Large intestine (tissue), 12 donors: ENCODE measurements at places on chromosomes 13 and 19. TPM values are rescaled to one million over a fixed set of nuclear protein-coding genes. Genes with fewer than 3 reads are reported as not detected.

Gene NKG7
- 12.4 TPM for polyA plus RNA-seq

Gene NXNL1
- polyA plus RNA-seq, result not detected

Gene ZNF429
- 21.7 TPM for polyA plus RNA-seq

Gene TSHZ3
- 6.2 TPM for polyA plus RNA-seq

Gene SERPINE3
- 0.66 TPM for polyA plus RNA-seq

Gene NKPD1
- 0.15 TPM for polyA plus RNA-seq

Gene GPR12
- 0.97 TPM for polyA plus RNA-seq

Gene ARHGAP45
- 14.0 TPM for polyA plus RNA-seq

Gene NTF4
- polyA plus RNA-seq, result 0.16 TPM

Gene TSKS
- 0.15 TPM for polyA plus RNA-seq

Gene EMP3
- polyA plus RNA-seq, result 43.6 TPM

Gene ZNF497
- polyA plus RNA-seq, result 2.1 TPM

Gene DACT3
- polyA plus RNA-seq, result 13.7 TPM

Gene ZNF83
- 90.2 TPM for polyA plus RNA-seq

Gene KLF1
- polyA plus RNA-seq, result 0.79 TPM

Gene OR7C1
- polyA plus RNA-seq, result 0.03 TPM

Gene ZSWIM9
- 6.7 TPM for polyA plus RNA-seq

Gene KIR2DL3
- polyA plus RNA-seq, result 0.27 TPM

Gene ZNF93
- 6.8 TPM for polyA plus RNA-seq

Gene VSTM2B
- 8.3 TPM for polyA plus RNA-seq

Gene SOX1
- polyA plus RNA-seq, result 0.06 TPM

Gene USE1
- 31.8 TPM for polyA plus RNA-seq

Gene LGALS7B
- polyA plus RNA-seq, result 3.6 TPM

Gene COX6B2
- polyA plus RNA-seq, result 1.3 TPM

Gene DKKL1
- 0.91 TPM for polyA plus RNA-seq

Gene ZNF468
- polyA plus RNA-seq, result 37.2 TPM

Gene RAB8A
- 74.1 TPM for polyA plus RNA-seq

Gene SRRM5
- 1.5 TPM for polyA plus RNA-seq

Gene CDK8
- 30.1 TPM for polyA plus RNA-seq

Gene TNNI3
- 0.88 TPM for polyA plus RNA-seq

Gene ASPDH
- polyA plus RNA-seq, result 4.4 TPM

Gene ARL11
- 1.3 TPM for polyA plus RNA-seq

Gene BLVRB
- polyA plus RNA-seq, result 90.8 TPM

Gene ATG4D
- polyA plus RNA-seq, result 30.0 TPM

Gene ABCA7
- 5.7 TPM for polyA plus RNA-seq

Gene GPR4
- 0.66 TPM for polyA plus RNA-seq

Gene FOSB
- 250 TPM for polyA plus RNA-seq

Gene CPB2
- 0.10 TPM for polyA plus RNA-seq

Gene POLRMT
- 62.1 TPM for polyA plus RNA-seq

Gene IGSF23
- polyA plus RNA-seq, result 11.5 TPM

Gene METTL21C
- polyA plus RNA-seq, result 0.06 TPM

Gene SHD
- polyA plus RNA-seq, result 4.0 TPM

Gene PRTN3
- polyA plus RNA-seq, result 0.22 TPM

Gene KCNN4
- polyA plus RNA-seq, result 1.3 TPM

Gene SHC2
- 48.2 TPM for polyA plus RNA-seq

Gene BCAM
- 154 TPM for polyA plus RNA-seq

Gene SETDB2
- polyA plus RNA-seq, result 13.6 TPM

Gene C1QTNF9
- polyA plus RNA-seq, result 0.42 TPM

Gene SERP2
- polyA plus RNA-seq, result 7.6 TPM

Gene ZNF540
- 5.2 TPM for polyA plus RNA-seq

Gene ZNF554
- polyA plus RNA-seq, result 5.5 TPM

Gene CLIP3
- 21.5 TPM for polyA plus RNA-seq

Gene ATP1A3
- polyA plus RNA-seq, result 13.0 TPM

Gene DLL3
- polyA plus RNA-seq, result 0.90 TPM

Gene ZNF560
- 0.06 TPM for polyA plus RNA-seq
